Activated CD4-positive, alpha-beta T cell treated with anti-CD3 and anti-CD28 coated beads for 1 hour (primary cell): ENCODE measurements at places on chromosomes 2 and 18.

GRCh38 chr18:57780706-57781347, 22.3 kb downstream of the ATP8B1 start:
- DNase-seq = no peak

DNA sequence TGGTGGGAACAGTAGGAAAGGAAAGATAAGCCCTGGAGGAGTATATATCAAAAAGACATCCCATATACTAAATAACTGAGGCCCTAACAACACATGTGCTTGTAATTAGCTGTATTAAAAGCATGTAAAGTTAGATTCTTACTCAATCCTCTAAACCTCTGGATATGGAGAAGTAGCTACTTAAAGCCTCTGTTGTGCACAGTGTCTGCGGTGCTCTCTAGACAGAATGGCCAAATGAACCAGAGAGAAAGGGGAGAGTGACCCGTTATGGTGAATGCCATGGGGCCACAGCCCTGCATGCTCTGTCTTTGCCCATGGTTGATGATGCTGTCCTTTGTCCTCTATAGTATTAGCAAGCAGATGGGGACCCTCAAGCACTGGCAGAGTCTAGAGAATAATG, 104.4 kb upstream of the SLC8A1 start:
- DNase-seq = no peak

DNA sequence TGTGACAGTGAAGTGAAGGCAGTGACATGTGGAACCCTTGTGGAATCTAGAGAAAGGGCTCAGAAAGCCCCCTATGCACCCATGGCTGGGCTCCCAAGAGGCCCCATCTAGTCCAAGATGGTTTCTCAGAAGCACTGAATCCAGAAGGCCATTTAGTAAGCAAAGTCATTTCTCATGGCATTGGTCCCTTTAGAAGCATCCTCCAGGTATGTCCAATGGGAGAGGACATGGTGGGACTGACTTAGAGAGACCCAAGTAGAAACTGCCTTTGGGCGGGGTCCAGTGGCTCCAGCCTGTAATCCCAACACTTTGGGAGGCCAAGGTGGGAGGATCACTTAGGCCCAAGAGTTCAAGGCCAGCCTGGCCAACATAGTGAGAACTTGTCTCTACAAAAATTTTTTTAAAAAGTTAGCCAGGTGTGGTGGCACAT, 72.5 kb upstream of the RMDN2 start:
- DNase-seq = no peak

DNA sequence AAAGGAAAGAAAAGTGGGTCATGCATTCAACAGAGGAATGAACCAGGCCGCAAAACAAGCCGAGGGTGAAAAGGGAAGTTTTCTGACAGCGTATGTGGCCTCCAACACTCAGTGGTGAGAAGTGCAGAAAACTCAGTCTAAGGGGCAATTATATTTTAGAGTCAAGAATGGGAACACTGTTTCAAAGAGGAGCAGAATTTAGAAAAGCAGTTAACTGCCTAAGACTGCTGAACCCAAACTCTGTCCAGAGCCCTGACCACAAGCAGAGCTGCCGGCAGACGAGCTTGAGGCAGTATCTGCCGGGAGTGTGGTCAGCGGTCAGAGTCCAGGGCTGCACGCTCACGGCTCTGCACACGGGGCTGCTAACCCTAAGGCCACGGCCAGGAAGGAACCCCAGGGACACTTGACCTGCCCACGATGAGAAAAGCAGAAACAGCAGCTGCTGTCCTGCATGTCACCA, 347.0 kb upstream of the ID2 start:
- DNase-seq = no peak

DNA sequence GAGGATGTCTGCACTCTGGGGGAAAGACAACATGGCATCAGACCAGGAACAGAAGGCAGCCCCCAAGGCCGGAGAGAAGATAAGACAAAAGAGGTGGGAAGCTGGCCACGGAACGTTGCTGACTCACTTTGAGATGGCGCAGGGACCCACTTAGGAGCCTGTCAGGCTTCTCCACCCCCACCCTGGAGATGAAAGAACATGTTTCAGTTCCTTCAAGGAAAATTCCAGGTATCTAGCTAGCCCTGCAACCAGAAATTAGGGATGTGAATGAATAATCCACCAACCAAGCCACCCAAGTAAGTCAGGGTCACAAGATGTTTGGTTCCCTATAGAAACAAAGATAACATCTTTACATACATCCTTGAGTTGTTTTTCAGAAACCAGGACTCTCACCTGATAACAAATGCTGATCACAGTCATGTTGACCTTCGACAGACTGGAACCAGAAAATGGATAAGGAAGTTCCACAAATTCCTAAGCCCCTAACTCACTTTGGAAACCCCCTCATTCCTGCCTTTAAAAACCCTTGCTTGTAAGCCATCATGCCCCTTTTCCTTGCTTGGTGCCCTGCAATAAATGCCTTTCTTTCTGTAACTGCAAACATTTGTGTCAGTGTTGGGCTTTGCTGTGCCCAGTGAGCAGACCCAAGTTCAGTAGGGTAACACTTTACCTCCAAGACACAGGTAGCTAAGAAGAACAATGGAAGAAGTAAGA, 31.9 kb downstream of the PSTPIP2 start:
- DNase-seq = no peak

- no peak for DNase-seq
Measured at GRCh38 chr2:131127981-131128380, 22.8 kb downstream of the PLEKHB2 start.

- DNase-seq = no peak
Measured at GRCh38 chr2:7866825-7867224, 815.0 kb upstream of the ID2 start.

GRCh38 chr18:12911929-12912703, 28.1 kb upstream of the PTPN2 start:
- DNase-seq = no peak

DNA sequence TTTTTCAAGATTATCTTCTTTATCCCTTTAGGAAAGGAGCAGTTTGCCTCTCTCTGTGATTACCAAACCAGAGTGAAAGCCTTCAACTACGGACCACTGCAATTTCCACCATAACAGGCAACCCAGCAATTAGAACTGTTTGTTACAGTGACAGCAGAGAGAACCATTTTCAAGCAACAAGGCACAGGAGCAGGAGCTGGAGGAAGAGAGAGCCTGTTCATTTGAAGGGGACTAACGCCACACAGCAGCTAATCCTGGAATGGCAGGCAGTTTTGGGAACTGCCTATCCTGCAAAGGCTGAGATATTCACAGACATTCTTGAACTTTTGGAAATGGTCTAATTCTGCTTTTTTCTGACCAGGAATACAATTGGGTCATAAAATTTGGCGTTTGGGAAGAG, 1541.9 kb upstream of the PIK3C3 start:
- no peak for DNase-seq

DNA sequence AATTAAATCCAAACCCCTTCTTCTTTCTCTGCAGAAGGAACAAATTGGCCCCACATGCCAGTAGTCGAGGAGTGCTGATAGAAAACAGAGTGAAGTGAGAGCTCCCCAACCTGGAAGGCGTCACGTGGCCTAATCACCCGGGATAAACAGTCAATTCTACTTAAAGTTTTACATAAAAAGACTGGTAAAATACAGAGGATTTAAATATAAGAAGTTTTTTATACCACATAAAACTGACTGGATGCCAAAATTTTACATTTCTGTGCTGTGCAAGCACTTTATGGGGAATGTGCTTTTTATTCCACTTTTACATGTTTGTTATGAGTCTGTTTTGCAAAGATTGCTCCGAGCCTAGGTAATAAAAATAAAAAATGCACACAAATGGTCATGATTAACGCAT, 1586.8 kb upstream of the ACVR2A start:
- no peak for DNase-seq

GRCh38 chr2:172333235-172333977, 94.0 kb upstream of the ITGA6 start:
- no peak for DNase-seq

DNA sequence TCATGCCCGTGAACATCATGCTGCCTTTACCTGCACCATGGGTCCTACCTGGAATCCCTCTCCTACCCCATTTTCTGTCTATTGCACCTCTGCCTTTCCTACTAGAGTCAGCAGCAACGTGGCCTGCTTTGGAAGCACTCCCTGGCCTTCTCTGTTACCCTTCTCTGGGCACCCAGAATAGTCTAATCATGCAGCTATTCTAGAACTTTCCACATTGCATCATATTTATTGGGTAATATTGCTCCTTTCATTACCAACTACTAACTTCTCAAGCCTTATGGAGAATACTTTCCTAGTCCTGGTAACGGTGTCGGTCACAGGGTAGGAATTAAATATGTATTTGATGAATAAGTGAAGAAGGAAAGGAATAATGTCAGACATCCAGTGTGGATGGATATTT, 33.3 kb upstream of the CREG2 start:
- DNase-seq = no peak

- no peak for DNase-seq
Measured at GRCh38 chr2:225013425-225014365, 28.6 kb downstream of the DOCK10 start.

DNA sequence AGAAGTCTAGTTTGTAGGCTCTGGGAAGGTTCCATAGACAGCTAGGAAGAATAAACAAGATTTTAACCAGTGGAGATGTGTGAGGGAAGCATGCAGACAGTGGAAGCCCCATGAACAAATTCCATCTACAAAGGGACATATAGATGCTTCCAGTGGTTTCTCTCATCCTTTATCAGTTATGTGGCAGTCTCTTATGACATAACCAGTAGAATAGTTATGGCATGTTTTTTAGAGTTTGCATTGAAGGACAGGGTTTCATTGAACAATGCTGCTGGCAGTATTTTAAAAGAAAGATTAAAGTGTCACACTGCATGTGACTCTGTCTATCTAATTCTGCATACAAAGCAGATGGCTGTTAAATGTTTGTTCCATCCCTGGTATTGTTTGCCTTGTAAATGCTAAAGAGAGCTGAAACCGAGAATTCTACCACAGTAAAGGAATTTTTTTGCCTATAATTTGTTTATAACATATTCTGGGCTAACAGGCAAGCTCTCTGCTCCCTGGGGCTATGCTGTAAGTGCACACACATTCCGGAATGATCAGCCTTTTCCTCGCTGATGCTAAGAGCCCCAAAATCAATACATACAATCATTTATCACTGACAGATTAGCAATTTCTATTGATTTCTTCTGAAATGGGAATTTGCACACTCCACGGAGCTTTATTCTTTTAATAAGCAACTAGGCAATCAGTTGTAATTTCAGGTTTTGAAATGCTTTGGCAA, 76.8 kb upstream of the PELI1 start:
- DNase-seq = no peak

GRCh38 chr2:136255648-136256461, 137.9 kb upstream of the CXCR4 start:
- no peak for DNase-seq

- DNase-seq = no peak
Measured at GRCh38 chr2:113010088-113010487, 4.8 kb downstream of the IL36A start.
